MV-4-11 (cell line): ENCODE measurements at places on chromosomes 4 and X.

GRCh38 chrX:42944381-42944998, 166.5 kb upstream of the PPP1R2C start:
- DNase-seq, result peak; percentile 30

GRCh38 chr4:63458010-63458409, 951.2 kb downstream of the TECRL start:
- DNase-seq, result no peak

- DNase-seq, result peak; percentile 91
Observed at GRCh38 chrX:53474707-53475106, 40.5 kb upstream of the HSD17B10 start.

DNA sequence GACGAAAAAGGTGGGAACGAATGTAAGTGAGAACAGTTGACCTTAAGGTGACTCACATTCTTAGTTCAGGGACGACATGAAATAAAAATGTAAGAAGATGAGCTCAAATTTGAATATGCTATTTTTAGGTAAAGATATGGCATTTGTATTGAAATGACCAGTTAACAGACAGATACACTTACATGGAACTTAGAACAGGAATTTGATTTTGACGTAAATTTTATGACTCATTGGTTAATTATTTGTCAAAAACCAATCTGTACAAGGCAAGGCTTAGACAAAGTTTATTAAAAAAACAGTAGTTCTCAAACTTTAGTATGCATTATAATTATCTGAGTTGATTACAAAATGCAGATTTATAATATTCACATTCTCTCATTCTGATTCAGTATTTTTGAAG, 469.4 kb downstream of the CFAP47 start:
- no peak for DNase-seq

- DNase-seq, result no peak
Observed at GRCh38 chr4:78720994-78721677, 55.0 kb upstream of the BMP2K start.

DNA sequence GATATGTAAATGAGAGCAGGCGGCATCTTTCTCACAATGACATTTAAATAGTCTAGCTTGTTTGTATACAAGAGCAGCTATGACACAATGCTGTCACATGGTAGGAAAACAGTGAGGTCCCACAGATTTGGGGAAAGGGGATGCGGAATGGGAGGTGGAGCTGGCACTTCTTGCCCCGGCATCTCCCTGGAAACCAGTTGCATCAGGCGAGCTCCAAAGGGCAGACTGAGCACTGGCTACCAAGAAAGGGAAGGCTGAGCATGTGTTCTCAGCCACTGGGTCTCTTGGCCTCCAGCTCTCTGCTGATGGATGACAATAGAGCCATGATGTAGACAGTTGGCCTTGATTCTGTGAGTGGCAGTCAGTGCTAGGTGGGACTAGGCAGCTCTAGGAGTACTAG, 109.0 kb downstream of the UCHL1 start:
- DNase-seq, result no peak

- no peak for DNase-seq
Observed at GRCh38 chr4:6272863-6273660, 3.4 kb downstream of the WFS1 start.

- DNase-seq, result peak; percentile 33
Observed at GRCh38 chrX:11787564-11787963, 29.5 kb downstream of the MSL3 start.
